ENCODE measurements at places on chromosomes 1 and 21.
A peak's percentile ranks its signal among the peaks of the same experiment; 100 is the strongest.

DNA sequence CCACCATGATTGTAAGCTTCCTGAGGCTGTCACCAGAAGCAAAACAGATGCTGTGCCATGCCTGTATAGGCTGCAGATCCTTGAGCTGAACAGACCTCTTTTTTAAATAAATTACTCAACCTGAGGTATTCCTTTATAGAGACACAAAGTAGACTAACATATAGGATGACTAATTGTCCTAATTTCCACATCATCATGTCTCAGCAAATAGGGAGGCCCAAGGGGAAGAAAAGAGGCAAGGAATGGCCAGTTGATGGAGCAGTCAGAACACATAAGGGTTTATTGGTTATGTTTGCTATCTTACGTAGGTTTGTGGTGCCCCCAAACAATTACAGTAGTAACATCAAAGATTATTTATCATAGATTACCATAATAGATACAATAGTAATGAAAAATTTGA is 126.2 kb downstream of the RASAL2 start:
- DNase-seq: no peak

GRCh38 chr1:168972225-168972624 is 134.3 kb upstream of the ATP1B1 start:
- no peak for DNase-seq

GRCh38 chr21:46478910-46479309 is 20.2 kb downstream of the DIP2A start:
- no peak for DNase-seq

DNA sequence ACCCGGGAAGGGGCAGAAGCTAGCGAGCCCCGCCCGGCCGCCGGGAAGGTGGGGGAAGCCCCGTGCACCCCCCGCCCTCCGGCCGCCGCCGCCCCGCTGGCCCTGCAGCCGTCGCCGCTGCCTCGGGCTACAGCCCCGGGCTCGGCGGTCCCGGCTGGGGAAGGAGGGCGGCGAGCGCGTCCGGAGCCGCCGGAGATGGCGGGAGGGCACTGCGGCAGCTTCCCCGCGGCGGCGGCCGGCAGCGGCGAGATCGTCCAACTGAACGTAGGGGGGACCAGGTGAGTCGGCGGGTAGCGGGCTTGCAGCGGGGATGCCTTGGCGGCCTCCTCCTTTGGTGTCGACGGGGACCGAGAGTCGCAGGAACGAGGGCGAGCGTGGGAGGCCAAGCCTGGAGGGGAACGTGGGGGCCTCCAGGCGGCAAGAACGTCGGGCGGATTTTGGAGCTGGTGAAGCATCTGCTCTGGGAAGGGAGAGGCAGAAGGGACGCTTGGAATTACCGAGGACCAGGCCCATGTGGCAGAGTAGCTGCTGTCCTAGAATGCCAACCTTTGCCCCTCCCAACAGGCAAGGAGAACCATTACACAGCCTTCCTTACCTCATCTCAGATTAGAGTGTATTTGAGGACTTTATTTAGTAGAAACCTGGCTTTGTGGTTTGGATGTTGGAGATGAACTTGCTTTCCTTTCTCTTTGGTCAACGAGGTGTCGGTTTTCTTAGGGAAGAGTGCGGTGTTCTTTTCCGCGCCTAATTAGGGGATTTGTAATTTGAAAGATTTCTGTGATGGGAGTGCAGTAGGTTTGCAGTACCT is 591 bp downstream of the KCTD3 start:
- DNase-seq: peak; percentile 29

All from T-helper 2 cell treated with Interferon-gamma antibody and Interleukin-4, amounts not matched to agents 5 μg/mL and 100 μg/mL, for 36 hours (primary cell).